CD4-positive, alpha-beta T cell treated with Interferon alpha-2 for 1 hour (primary cell): ENCODE measurements at places on chromosomes 3 and 15.

- DNase-seq: no peak
These were observed 41.6 kb downstream of the ATP2B2 start for GRCh38 chr3:10463533-10464434.

DNA sequence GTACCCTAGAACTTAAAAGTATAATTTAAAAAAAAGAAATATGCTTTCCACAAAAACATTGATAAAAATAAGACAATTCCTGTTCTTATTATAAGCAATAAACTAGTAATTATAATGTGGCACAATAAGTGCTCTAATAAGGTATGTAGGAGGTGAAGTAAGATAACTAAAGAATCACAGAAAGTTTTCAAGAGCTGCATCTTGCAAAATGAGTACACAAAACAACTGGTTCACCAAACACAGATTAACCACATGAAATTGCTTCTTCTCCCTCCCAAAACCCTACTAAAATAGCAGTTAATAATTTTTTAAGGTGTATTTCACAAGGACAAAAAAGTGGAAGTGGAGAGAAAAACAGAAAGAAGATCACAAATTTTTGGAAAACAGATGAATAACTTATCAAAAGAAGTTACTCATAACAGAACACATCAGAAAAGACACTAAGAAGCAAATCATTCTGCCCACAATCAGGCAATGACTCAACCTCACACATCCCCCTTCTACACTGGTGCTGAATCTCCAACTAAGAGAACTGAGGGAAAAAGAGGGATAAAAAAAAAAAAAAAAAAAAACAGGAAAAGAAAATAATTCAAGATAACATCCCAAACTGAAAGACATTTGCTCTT, 64.2 kb downstream of the TBC1D5 start:
- no peak for DNase-seq

- no peak for DNase-seq
These were observed 88.2 kb downstream of the RAB11A start for GRCh38 chr15:65957451-65957850.

- no peak for DNase-seq
These were observed 29.8 kb upstream of the RHCG start for GRCh38 chr15:89526181-89526580.

- DNase-seq: no peak
These were observed 19.9 kb downstream of the KPNA4 start for GRCh38 chr3:160545504-160545871.

DNA sequence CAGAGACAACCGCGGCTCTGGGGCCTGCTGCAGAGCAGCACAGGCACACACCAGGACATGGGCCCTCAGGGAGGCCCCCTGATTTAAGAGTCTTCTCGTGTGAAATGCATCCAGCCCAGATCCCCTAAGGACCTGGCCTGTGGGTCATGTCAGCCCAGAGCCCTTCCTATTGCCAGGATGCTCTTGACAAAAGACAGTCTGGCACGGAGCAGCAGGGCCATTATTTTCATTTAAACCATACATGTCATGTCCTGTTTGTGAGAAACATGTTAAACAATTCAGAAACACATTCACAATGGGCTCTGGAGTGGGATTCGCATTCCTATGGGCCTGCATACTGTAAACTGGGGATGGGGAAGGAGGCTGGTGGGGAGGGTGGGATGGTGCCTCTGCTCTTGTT, 367.4 kb upstream of the WNT5A start:
- DNase-seq: no peak
